Stimulated activated CD8-positive, alpha-beta memory T cell treated with anti-CD3 and anti-CD28 coated beads, Interleukin-15, amount 100 ng/mL, for 4 hours (primary cell): ENCODE measurements at places on chromosomes 3 and 15.

DNA sequence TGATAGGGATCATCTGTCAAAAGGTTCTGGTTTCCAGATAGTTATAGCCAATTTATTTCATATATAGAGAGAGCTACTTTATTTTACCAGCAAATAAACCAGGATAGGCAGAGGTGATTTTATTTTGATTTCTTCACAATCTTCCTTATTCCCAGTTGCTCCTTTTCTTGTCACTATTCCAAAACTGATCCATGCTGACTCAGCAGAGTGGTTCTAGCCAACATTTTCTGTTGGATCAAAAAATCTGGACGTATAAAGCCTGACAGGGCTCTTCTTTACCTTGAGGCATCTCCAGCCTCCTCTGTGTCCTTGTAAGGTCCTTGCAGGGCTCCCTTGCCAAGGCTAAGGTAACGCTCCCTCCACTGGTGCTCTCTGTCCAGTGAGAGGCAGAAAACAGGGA is 15.8 kb downstream of the HDC start:
- DNase-seq, result no peak

GRCh38 chr15:75842722-75843677 is at the start of gene UBE2Q2:
Gene UBE2Q2, plus strand, starts transcription at chr15:75843447. Its CDS starts 220 bp downstream, at chr15:75843667.
- DNase-seq, result peak; percentile 66

DNA sequence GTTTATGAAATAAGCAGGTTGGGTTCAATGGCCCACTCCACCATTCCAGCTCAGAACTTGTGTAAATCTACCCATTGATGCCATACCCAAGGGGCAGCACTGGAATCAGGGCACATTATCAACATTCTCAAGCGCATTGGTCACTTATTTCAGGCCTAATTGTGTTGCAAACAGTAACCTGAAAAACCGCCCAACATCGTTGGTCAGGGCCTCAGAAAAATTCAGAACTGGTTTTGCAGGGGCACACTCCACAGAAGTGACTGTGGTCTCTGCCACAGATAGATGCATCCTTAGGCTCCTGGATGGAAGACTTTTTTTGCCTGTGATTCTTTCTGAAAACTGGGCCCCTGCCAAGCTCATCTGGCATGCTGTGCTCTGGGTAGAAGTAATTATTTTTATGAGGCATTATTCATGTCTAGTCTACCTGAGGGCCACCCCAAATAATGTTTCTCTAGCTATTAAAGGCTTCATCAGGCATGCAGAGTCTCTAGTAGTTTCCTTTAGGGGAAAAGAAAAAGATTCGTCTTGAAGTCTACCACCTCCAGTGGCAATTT is 21.7 kb upstream of the LRTM1 start:
- no peak for DNase-seq

- DNase-seq, result no peak
These were observed 47.2 kb downstream of the OPA1 start for GRCh38 chr3:193640165-193640715.
